ENCODE measurements at places on chromosomes 2 and 18.
A peak's percentile ranks its signal among the peaks of the same experiment; 100 is the strongest.

- DNase-seq = no peak
Observed at GRCh38 chr18:70808481-70809056, 519.7 kb downstream of the SOCS6 start.

DNA sequence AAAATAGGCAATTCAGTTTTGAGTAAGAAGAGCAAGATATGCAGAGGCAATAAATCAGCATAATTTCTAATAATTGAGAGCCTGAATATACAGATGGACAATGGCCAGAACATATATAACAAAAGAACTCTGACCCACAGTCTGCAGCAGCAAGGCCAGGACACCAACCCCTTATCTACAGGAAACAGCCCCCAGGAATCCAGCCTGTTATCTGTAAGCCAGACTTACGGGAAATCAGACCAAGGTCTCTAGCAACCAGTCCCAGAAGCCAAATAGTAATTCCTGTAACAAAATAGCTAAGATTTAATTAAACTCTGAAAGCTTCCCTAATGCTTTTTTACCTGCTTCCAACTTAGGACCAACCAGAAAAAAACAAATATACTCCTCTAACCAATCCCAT is 434.5 kb upstream of the GYPC start:
- DNase-seq = no peak

GRCh38 chr2:162266460-162266760 is 23.2 kb upstream of the FAP start:
- no peak for DNase-seq

DNA sequence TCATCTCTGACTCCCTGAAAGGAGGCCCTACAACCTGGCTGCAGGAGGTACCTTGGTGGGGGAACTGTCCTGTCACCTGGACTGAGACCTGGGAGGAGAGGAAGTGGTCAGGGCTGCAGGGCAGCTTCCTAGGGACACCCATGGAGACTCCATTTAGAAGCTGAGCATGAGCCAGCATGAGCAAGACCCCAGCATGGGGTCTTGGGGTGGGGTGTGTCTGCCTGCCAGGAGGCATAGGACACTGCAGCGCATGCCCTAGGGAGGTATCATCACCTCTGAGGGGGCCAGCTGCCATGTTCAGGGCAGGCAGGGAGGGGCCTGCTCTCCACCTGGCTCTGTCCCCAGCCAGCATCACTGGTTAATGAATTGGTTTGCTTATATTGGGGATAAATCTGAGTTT is 249.7 kb downstream of the CELF4 start:
- DNase-seq = no peak

DNA sequence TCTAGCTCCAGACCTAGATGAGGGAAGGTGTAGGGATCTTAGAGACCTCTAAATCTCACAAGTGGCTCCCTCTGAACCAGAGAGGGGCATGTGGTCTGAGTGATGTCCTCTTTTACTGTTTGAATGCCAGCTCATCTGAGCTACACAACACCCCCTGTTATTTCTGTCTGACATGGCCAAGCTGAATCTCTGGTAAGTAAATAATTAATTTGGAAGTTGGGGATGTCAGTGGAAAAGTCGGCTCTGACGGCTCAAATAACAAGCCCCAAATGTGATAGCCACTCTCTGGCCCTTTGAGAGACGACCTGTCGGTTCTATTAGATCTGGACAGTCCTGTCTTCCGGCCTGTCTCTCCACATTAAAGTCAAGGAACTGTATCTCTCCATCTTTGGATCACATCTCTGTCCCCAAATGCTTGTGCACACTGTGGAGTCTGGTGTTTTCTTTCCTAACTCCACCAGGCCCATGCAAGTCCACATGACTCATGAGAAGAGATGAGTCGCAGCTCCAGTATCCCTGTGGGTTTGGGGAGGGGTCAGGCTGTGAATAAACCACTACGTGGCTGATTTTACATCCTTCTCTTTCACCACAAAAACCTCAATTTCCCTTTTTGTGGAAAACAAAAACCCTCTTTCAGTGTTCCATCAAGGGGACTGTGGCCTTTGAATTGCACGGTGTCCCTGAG is 52.5 kb downstream of the SETBP1 start:
- peak; percentile 87 for DNase-seq

All from mesenchymal stem cell (in vitro differentiated cells and primary cell).